ENCODE measurements at places on chromosomes 7 and 10. TPM values are rescaled to one million over a fixed set of nuclear protein-coding genes. Genes with fewer than 3 reads are reported as not detected.

GRCh38 chr10:7039859-7040258, 371.0 kb downstream of the SFMBT2 start:
- H3K27ac ChIP-seq: no peak overlapping the region
- no peaks in the 10 kb centered on the region for H3K27me3 ChIP-seq
- no peaks in the 10 kb centered on the region for H3K4me1 ChIP-seq
- H3K36me3 ChIP-seq: no peaks in the 10 kb centered on the region

DNA sequence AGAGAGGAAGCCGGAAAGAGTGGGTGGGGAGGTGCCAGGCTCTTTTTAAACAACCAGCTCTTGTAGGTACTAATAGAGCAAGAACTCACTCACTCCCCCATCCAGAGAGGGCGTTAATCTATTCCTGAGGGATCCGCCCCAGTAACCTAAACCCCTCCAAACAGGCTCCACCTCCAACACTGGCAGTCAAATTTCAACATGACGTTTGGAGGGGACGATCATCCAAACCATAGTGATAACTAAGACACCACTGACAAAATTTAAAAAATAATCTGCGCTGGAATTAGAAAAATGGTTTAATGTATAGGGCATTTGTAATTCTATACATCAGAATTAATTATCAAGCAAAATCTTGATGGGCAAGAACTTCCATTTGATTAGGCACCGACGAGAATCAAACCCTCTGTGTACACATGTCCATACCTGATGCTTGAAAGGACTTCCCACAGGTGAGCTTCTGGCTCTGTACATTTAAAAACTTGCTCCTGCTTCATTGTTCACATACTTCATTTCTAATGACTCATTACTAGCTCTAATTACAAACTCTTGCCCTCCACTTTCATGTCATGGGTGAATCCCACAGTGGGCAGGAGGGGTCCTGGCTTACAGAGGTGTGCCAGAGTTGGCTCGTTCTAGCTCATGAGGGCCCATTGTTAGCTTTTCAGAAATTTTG, 20.6 kb upstream of the KDM7A start:
- H3K4me1 ChIP-seq: peaks cover 6% of the 10 kb centered on the region
- no peak overlapping the region for H3K27ac ChIP-seq
- no peaks in the 10 kb centered on the region for H3K36me3 ChIP-seq
- H3K4me3 ChIP-seq: no peak overlapping the region
- no peak for DNase-seq
- H3K27me3 ChIP-seq: peaks cover under 1% of the 10 kb centered on the region

DNA sequence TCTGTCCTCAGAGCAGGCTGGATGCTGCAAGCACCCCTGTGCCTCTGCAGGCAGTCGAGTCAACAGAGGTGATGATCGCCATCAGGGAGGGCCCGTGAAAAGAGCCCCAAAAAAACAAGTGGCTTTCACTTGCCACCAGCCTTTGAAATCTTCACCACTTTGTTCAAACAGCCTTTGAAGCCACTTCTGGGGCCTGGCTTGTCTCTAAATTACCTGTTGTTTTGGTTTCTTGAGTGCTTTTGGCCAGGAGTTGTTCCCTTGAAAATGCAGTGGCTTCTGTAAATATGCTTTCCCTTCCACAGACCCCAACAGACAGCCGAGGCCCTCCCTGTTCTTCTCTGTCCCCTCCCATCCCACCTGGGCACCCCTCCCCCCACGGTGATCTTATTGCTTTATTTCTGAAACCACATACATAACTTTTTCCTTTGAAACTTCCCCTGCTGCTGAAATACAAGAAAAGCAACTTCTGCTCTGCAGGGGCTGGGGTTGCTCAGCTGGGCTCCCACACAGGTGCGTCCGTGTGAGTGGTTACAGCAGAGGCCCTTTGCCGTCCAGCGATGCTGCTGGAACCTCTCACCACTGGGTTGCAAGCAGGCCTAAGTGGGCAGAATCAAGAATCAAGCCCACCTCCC, 283.8 kb upstream of the SHH start:
- no peak overlapping the region for H3K27ac ChIP-seq
- H3K27me3 ChIP-seq: no peaks in the 10 kb centered on the region
- no peak overlapping the region for H3K4me3 ChIP-seq
- DNase-seq: no peak
- H3K4me1 ChIP-seq: no peaks in the 10 kb centered on the region
- H3K36me3 ChIP-seq: no peaks in the 10 kb centered on the region

GRCh38 chr7:129948877-129949291, 3.9 kb downstream of the UBE2H start:
- H3K27me3 ChIP-seq: no peaks in the 10 kb centered on the region
- peaks cover 23% of the 10 kb centered on the region for H3K4me1 ChIP-seq
- peak overlapping the region; percentile 97 for H3K27ac ChIP-seq
- H3K36me3 ChIP-seq: no peaks in the 10 kb centered on the region

GRCh38 chr7:130292682-130293257, at the start of gene CPA4:
TSS of gene CPA4 (plus strand) at chr7:130293161. CDS start at chr7:130293181, 20 bp downstream.
- H3K27me3 ChIP-seq: no peaks in the 10 kb centered on the region
- H3K4me1 ChIP-seq: no peaks in the 10 kb centered on the region
- peak; percentile 23 for DNase-seq
- H3K4me3 ChIP-seq: no peak within 1 kb of the TSS

DNA sequence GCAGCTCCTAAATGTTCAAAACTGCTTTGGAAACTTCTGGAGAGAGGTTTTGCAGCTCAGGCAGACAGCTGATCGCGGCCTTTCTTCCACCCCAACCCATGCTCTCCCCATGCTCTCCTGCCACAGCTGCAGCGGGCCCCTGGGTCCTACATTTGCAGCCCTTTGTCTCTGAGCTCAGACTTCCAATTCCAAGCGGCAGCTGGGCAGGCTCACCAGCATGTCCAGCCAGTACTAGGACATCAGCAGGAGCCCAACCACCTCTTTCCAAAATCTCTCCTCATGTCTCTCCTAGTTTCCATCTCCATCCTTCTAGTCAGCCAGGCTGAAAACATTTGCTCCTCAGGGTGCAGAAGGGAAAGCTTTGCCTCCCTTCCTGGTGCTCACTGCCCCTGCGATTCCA, 6.0 kb downstream of the LEP start:
- DNase-seq: no peak
- no peaks in the 10 kb centered on the region for H3K4me1 ChIP-seq
- peaks cover 9% of the 10 kb centered on the region for H3K27me3 ChIP-seq
- no peak overlapping the region for H3K4me3 ChIP-seq
- no peaks in the 10 kb centered on the region for H3K36me3 ChIP-seq
- no peak overlapping the region for H3K27ac ChIP-seq

GRCh38 chr10:132946311-132946710, 3.9 kb upstream of the CFAP46 start:
- no peak overlapping the region for H3K27ac ChIP-seq
- DNase-seq: no peak
- H3K4me3 ChIP-seq: no peak overlapping the region
- H3K36me3 ChIP-seq: no peaks in the 10 kb centered on the region
- H3K27me3 ChIP-seq: no peaks in the 10 kb centered on the region

DNA sequence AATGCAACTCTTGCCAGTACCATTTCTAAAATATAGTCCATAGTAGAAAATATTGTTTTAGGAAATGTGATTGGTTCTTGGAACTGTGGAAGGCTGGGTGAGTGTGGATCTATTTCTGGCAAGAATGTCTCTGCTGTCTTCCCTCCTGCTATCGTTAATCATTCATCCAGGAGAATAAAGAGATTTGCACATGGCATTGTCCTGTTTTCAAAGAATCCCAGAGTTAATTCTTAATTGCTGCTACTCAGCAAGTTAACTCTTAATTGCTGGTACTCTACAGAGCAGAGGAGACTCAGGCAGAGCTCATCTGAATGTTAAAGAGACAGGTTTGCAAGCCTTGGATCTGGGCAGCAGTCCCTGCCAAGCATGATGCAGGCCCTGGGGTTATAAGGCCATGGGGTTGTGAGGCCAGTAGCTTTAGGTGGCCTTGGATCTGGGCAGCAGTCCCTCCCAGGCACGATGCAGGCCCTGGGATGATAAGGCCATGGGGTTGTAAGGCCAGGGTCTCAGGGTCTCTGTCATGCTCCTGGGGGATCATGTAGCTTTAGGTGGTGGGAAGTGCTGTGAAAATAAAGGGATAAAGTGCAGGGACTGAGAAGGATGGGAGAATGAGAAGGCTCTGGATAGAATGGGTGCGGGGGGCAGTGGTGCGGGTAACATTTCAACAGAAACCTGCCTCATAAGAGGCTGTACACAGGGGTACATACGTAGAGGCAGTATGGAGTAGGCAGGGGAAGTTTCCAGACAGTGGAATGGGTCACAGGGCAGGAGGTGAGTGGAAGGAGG, 162.3 kb downstream of the SVIL start:
- peaks cover 25% of the 10 kb centered on the region for H3K36me3 ChIP-seq
- no peak overlapping the region for H3K27ac ChIP-seq
- H3K27me3 ChIP-seq: no peaks in the 10 kb centered on the region
- H3K4me1 ChIP-seq: peaks cover 3% of the 10 kb centered on the region
- no peak for DNase-seq

- H3K36me3 ChIP-seq: no peaks in the 10 kb centered on the region
- peaks cover 16% of the 10 kb centered on the region for H3K4me1 ChIP-seq
- H3K4me3 ChIP-seq: no peak overlapping the region
- H3K27me3 ChIP-seq: no peaks in the 10 kb centered on the region
These were observed 48.0 kb upstream of the KLF6 start for GRCh38 chr10:3833046-3833445.

DNA sequence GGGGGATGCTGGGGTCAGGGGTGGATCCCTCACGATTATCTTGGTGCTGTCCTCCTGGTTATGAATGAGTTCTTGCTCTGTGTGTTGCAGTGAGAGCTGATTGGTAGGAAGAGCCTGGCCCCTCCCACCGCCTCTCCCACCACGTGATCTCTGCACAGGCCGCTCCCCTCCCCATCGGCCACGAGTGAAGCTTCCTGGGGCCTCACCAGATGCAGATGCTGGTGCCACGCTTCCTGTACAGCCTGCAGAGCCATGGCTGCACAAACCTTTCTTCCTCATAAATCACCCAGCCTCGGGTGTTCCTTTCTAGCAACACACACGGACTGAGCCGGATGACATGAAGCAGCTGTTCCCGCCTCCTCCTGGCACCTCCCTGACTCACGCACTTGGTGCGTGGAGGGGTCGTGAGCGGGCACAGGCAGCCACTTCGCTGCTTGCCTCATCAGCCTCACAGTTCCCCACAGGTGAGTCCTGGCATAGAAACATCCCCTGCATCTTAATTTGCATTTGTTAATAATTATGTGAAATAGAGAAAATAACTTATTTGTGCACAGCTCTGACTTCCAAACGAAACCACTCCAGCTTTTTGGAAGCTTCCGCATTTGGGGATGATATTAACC, 210.8 kb downstream of the ADARB2 start:
- no peak overlapping the region for H3K27ac ChIP-seq
- H3K36me3 ChIP-seq: no peaks in the 10 kb centered on the region
- no peaks in the 10 kb centered on the region for H3K4me1 ChIP-seq
- H3K27me3 ChIP-seq: no peaks in the 10 kb centered on the region

GRCh38 chr7:129829737-129830631, 122.8 kb downstream of the UBE2H start:
- peak overlapping the region; percentile 2 for H3K27ac ChIP-seq
- DNase-seq: peak; percentile 79
- H3K36me3 ChIP-seq: peaks cover 2% of the 10 kb centered on the region
- H3K27me3 ChIP-seq: no peaks in the 10 kb centered on the region

GRCh38 chr10:1273372-1274105, 217.4 kb downstream of the WDR37 start:
- H3K27me3 ChIP-seq: no peaks in the 10 kb centered on the region
- no peaks in the 10 kb centered on the region for H3K4me1 ChIP-seq
- no peaks in the 10 kb centered on the region for H3K36me3 ChIP-seq
- no peak for DNase-seq
- H3K27ac ChIP-seq: no peak overlapping the region
- no peak overlapping the region for H3K4me3 ChIP-seq

DNA sequence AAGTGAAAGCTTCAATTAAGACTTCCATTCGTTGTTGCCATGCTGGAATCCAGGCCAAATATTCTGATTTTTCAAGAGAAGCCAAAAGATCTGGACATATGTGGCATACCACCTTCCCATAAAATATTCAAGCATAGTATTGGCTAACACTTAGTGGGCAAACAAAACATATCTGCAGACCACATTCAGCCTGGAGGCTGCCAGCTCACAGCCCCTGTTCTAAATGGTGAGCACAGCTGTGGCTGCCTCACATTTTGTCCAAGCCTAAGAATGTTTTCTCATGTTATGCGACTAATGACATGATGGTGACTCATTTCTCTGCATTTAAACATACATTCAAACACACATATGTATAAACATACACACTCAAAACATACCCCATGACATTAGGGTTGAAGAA, 10.6 kb upstream of the CALU start:
- peaks cover 9% of the 10 kb centered on the region for H3K4me1 ChIP-seq
- no peak for DNase-seq
- H3K27me3 ChIP-seq: peaks cover 16% of the 10 kb centered on the region
- H3K4me3 ChIP-seq: no peak overlapping the region
- H3K27ac ChIP-seq: no peak overlapping the region

DNA sequence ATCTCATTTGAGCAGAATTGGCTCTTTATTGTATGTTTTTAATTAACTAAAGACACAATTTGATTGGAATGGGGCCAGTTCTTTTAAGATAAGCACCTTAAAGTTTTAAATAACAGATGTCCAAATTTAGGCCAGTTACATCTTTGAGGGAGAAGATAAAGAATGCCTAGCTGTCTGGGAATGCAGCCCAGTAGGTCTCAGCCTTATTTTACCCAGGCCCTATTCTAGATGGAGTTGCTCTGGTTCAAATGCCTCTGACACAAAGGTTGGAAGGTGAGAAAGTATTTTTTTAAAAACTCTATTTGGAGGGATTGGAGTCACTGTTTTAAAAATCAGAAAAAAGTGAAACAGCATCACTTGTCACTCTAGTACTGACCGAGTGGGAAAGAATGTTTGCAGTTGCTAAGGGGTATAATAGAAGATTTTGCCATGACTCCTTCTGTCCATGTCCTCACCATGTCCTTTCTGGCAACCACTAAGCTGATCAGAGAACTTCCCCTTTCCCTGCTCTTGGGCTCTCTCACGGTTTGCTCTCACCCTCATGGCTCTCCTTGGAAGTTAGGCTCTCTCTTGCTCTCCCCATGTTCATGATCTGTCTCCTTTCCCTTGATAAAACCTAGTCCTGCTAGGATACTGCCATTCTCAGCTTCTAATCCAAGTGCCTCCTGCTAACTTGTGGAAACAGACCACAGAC, 238.2 kb upstream of the AGK start:
- no peaks in the 10 kb centered on the region for H3K36me3 ChIP-seq
- DNase-seq: no peak
- H3K27ac ChIP-seq: no peak overlapping the region
- no peaks in the 10 kb centered on the region for H3K27me3 ChIP-seq
- no peaks in the 10 kb centered on the region for H3K4me1 ChIP-seq

DNA sequence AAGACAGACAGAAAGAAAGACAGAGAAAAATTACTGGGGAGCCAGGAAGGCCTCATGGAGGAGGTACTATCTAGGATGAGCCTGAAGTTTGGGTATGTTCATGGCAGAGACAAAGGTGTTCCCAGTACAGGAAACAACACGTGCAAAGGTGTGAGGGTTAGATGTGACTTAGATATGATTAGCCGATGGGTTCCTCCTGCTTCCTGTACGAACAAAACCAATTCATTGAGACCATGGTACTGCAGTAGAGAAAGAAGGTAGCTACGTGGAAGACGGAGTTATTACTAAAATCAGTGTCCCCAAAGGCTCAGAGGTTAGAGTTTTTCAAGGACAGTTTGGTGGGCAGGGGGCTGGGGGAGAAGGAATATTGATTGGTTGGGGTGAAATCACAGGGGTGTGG, 55.2 kb upstream of the CHST3 start:
- H3K27ac ChIP-seq: no peak overlapping the region
- H3K4me1 ChIP-seq: no peaks in the 10 kb centered on the region
- DNase-seq: no peak
- no peaks in the 10 kb centered on the region for H3K36me3 ChIP-seq

SFRP4 gene
- total RNA-seq: not detected

MMRN2 gene
- 169 TPM for total RNA-seq

ODAD2 gene
- 4.4 TPM for total RNA-seq

EPHA1 gene
- not detected for total RNA-seq

CALHM1 gene
- not detected for total RNA-seq

MSS51 gene
- 3.5 TPM for total RNA-seq

MOGAT3 gene
- not detected for total RNA-seq

CREB5 gene
- 13.8 TPM for total RNA-seq

STEAP1 gene
- 42.7 TPM for total RNA-seq

SFTPA1 gene
- not detected for total RNA-seq

Data from endothelial cell of umbilical vein (primary cell).